ENCODE measurements at places on chromosomes 3 and 15.

GRCh38 chr15:80957976-80958375 lies 31.6 kb downstream of the MESD start:
- no peak for DNase-seq

- peak; percentile 30 for DNase-seq
These were observed 272.6 kb downstream of the SUCLG2 start for GRCh38 chr3:67381667-67382272.

DNA sequence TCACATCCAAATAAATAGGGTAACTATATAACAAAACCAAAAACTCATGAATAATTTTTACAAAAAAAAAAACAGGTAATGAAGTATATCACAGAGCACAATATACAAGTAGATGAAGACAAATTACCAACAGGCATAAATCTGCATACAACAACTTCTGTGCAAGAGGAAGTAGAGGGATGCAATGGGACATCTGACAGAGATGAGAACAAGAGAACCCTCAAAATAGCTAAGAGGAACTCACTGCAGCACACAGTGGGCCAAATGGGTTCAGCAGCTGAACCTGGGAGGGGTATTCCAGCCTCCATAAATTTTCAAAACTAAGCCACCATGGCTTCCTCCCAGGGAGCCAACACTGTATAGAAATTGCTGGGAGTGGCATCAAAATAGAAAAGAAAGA lies 9.6 kb upstream of the BTLA start:
- DNase-seq = no peak

DNA sequence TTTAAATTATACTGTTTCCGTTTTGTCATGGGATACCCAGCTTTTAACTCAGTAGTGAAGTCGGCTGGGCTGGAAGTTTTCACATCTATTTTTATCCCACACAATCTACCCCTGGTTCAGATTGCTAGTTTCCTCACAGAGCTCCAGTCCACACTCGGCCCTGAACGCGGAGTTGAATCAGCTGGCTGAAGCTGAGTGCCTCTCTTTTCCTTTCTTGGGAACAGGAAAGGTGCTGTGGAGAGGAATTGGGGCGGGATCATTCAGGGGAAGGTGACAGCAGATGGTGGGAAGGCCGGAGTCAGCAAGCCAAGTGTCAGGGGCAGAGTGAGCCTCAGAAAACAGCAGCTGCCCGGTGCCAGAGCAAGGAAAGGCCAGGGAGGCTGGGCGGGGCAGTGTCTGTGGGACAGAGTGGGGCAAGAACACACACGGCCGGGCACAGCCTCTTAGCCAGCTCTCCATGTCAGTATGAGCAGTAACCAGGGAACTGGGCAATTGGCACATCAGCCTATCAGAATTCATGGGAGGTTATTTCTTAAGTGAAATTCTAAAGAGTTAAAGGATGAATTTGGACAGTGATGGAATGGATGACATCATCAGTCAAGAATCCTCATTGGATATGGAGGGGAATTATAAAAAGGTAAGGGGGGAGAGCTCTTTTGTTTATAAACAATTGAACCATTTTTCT lies 135.7 kb upstream of the IL12A start:
- DNase-seq = no peak

Measured in RKO (cell line).